ENCODE measurements at places on chromosomes 12 and 14.
A peak's percentile ranks its signal among the peaks of the same experiment; 100 is the strongest.

DNA sequence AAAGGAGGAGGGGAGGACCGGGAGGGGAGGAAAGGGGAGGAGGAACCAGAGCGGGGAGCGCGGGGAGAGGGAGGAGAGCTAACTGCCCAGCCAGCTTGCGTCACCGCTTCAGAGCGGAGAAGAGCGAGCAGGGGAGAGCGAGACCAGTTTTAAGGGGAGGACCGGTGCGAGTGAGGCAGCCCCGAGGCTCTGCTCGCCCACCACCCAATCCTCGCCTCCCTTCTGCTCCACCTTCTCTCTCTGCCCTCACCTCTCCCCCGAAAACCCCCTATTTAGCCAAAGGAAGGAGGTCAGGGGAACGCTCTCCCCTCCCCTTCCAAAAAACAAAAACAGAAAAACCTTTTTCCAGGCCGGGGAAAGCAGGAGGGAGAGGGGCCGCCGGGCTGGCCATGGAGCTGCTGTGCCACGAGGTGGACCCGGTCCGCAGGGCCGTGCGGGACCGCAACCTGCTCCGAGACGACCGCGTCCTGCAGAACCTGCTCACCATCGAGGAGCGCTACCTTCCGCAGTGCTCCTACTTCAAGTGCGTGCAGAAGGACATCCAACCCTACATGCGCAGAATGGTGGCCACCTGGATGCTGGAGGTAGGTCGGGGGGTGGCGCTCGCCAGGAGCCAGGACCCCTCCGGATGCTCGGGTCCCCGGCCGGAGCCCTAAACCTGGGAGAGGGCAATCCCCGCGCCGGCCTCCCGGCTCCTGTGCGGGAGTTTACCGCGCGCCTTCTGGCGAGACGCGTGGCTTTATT, at the start of gene CCND2:
Gene CCND2 (plus strand): TSS at position 111 of the 744 bp plus-strand sequence. CDS start 279 bp downstream, at position 390.
- peak; percentile 43 for DNase-seq

DNA sequence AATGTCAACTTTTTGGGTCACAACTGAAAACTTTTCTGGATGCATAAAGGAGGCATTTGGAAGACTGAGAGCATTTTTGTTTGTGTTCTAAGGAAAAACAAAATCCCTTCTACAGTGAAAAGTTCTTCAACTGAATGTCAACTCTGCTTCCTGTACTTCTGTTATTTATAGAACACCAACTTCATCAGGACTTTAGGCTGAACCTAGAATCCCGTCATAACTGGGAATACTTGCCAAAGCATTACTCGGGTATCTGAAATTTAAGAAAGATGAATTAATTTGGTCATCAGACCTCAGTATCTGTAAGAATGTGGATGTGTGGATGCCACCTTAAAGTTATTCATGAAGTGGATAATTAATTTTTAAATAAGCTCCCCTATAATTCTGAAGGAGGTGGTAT, 73.2 kb downstream of the FERMT2 start:
- DNase-seq = no peak

DNA sequence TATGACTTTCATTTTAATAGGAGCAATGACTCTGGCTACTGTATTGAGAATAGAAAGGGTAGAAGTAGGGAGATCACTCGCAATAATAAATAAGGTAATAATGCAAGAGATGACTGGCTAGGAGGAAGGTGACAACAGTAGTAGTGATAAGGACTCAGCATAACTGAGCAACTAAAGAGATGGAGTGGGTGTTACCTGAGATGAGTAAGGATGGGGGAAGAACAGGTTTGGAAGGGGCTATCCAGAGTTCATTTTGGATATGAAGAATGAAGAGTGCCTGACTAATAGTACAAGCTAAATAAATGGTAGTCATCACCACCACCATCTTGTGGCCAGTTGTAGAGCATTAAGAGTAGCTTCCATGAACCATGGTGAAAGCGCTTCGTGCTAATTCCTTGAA, 101.1 kb downstream of the RPS6KA5 start:
- no peak for DNase-seq

GRCh38 chr12:105949391-105949790, 189.4 kb downstream of the NUAK1 start:
- DNase-seq = no peak

- no peak for DNase-seq
Measured at GRCh38 chr14:87139299-87139698, 853.7 kb downstream of the GALC start.

GRCh38 chr12:45655186-45655585, 74.3 kb upstream of the ARID2 start:
- DNase-seq = no peak

DNA sequence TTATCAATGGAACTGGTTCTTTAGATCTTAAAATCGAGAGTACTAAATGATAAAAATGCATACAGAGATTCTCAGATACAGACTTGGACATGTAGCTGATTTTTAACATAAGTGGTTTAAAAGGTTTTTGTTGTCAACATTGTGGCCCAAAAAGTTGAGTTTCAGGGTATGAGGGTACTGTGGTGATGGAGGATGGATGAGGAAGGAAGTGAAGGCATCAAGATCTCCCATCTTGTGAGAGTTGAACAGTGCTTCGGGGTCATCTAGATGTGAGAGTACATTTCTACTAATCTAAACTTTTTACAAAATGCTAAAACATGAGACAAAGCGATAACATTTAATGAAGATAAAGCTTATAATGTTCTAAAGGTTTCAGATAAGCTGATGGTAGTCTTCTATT, 452.6 kb downstream of the PCNX1 start:
- no peak for DNase-seq

GRCh38 chr12:118591-118990, 52.0 kb downstream of the IQSEC3 start:
- no peak for DNase-seq

DNA sequence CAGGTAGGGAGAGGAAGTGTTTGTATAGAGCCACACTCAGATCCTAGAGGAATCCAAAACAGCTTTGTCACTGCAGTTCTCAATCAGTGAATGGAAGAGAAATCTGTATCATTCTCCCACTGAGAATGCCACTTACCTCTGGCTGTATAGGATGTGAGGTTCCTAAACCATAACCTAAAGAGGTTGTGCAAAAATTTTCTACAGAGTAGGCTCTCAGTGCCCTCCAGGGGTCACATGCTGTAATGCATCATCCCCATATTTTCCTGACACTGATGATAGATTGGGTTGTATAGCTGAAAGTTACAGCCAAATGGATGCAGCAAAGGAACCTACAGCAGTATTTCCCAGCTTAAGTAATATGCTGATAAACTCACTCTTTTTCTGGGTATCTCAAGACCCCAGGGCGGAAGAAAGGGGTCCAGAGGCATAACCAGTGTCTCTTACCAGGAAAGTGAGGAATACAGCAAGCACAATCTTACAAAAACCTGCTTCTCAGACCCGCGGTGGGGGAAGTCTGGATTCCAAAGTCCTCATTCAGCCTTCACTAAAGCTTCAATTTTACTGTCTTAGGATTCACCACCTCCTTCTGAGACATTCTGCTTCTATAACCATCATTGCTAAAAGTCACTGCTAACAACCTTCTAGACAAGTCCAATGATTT, 3.8 kb downstream of the BCDIN3D start:
- peak; percentile 11 for DNase-seq

DNA sequence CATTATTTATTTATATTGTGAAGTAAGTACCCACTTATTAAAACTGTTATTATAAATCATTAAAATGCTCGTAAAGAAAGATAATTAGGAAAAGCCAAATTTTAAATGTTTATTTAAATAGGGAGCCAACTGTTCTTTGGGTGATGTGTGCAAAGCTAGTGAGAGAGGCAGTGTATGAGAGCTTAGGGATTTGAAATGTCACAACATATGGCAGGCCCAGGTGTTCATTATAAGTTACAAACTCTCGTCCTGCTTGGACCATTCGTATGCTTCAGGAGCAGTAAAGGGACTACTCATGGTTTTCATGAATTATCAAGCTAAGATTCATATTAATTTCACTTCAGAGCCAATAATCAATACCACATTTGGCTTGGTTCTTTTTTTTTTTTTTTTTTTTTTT, 154.5 kb downstream of the TGFB3 start:
- no peak for DNase-seq

DNA sequence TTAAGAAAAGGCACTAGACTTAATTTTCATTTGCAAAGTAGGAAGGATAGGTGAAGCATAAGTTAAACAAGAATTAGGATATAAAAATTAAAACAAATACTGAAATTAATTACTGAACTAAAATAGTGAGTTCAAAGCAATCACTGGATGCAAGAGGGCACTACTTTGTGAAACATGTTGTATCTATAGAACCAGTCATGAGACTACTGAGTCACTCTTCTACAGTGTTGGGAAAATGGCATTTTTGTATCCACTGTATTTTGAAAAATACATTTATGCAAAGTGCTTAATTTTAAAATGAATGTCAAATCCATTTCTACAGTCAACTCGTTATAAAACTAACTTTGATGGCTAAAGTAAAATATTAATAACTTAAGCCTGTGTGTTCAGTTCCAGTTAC, 47.9 kb downstream of the SEL1L start:
- DNase-seq = no peak

DNA sequence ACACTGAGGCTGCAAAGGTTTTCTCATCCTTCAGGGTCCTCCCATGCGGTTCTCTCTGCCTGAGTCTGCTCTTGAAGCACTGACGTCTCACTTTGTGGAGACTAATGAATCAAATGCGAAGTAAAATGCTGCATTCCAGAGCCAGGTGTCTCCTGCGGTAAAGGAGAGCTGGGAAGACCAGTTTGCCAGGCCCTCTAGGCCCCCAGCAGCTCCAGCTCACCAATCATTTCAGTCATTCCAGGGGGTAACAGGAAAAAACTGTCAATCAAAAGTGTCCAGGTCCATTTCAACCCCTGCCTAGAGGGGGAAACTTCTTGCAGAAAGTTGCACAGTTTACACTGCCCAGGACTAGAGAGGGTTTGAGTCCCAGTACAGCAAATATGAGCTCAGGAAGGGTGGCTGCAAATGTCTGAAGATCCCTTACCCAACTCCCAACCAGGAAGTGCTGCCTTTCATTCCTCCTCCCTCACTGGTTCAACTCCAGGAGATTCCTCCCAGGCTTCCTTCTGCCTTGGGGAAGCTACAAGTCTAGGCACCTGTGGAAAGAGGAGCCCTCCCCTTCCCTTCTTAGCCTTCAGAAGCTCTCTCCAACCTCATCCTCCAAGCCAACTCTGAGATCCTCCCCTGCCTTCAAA, 2.7 kb upstream of the NXPH4 start:
- DNase-seq = no peak

DNA sequence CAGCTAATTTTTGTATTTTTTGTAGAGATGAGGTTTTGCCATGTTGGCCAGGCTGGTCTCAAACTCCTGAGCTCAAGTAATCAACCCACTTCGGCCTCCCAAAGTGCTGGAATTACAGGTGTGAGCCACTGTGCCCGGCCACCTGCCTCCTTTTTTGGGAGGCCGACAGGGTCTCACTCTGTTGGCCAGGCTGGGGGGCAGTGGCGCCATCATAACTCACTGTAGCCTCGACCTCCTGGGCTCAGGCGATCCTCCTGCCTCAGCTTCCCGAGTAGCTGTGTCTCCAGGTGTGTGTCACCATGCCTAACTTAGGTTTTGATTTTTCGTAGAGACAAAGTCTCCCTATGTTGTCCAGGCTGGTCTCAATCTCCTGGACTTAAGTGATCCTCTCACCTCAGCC, 70.7 kb downstream of the AACS start:
- DNase-seq = no peak

DNA sequence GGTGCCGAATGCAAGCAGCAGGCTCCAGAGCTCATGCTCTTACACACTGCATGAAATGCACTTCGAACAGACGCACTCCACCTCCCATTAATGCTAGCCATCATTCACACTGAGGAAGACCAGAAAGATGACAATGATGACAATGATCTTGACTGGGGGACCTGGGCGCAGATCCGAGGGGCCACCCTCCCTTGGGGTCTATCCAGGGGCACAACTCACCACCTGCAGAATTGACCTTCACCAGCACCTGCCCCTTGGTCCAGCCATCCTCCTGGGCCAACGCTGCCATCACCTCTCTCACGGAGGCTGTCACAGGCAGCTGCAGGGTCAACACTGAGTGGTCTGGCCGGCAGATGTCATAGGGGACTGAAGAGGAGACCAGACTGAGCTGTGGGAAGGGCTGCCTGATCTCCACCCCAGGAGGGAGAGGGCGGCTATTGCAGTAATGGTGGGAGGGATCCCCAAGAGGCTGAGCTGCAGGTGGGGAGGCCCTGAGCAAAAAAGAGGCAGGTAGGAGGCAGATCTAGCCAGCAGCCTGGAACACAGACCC, 15.3 kb downstream of the RAPGEF3 start:
- no peak for DNase-seq

- DNase-seq = no peak
Measured at GRCh38 chr14:45185100-45185814, 49.5 kb downstream of the FANCM start.

DNA sequence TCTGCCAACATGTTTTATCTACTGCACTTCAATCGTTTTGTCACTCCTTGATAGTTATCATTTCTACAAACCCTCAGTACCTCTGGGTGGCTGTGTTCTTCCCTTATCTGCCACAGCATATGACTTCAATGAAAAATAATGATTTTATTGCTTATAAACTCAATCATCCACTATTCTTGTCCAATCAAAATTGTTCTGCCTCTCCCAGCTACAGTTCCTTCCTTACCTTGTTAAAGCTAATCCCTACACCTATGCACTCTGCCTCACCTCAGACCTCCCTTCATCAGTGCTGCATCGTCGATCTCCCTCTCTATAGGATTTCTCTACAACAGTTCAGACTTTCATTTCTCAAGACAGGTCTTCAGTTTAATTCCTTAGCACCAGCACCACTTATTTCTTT, 58.8 kb downstream of the ERGIC2 start:
- no peak for DNase-seq

DNA sequence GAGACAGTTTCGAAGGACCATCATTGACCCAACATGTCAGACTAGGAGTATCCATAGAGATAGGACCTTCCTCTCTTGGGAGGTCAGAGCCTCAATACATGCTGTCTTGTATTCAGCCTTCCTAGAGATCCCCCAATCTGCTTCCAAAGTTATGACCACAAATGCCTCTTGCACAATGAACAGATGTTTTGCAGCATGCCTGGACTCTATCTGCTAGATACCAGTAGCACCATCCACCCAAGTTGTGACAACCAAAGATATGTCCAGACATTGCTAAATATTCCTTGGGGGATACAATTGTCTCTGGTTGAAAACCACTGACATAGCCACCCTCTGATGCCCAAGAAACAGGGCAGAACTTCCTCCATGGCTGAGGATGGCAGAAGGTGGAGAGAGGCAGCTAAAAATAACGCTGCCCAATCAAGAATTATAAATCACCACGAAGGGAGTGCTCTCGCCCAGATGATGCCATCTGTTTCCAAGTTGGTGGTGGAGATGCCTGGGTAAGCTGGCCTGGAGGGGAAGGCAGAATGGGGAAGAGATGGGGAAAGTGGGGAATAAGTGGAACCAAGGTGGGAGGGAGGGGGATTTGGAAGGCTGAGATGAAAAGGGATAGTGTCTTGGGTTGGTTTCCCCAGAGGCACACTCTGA, 42.9 kb upstream of the NOS1 start:
- DNase-seq = no peak

- no peak for DNase-seq
Measured at GRCh38 chr14:105145381-105146180, 23.0 kb downstream of the JAG2 start.

GRCh38 chr14:80213602-80214001, 2.3 kb upstream of the DIO2 start:
- DNase-seq = no peak

All from substantia nigra (tissue), 51 donors.